ENCODE measurements at places on chromosomes 6 and 20. TPM values are rescaled to one million over a fixed set of nuclear protein-coding genes. Genes with fewer than 3 reads are reported as not detected.

Gene ANKEF1
- 1.3 TPM for polyA plus RNA-seq

Gene CDH22
- 0.44 TPM for polyA plus RNA-seq

Gene ZSWIM1
- 7.3 TPM for polyA plus RNA-seq

Gene MYLK2
- 27.0 TPM for polyA plus RNA-seq

Gene LBP
- not detected for polyA plus RNA-seq

DNA sequence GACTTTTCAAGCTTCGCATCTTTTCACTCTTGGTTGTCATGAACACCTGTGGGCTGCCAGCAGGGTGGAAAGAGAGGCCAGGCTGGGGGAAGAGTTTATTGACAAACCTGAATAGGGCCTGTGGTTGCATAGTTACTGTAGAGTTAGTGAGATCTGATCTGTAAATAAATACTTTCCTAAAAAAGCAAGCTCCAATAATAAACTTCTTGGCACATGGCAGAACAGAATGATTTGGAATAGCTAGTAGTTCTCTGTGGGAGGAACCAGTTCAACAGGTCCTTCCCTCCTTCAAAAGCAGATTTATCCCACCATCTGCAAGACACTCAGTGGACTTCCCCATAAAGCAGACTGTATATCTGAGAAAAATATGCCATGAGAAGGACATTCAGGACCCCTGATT is 445.0 kb downstream of the HACE1 start:
- DNase-seq = no peak

DNA sequence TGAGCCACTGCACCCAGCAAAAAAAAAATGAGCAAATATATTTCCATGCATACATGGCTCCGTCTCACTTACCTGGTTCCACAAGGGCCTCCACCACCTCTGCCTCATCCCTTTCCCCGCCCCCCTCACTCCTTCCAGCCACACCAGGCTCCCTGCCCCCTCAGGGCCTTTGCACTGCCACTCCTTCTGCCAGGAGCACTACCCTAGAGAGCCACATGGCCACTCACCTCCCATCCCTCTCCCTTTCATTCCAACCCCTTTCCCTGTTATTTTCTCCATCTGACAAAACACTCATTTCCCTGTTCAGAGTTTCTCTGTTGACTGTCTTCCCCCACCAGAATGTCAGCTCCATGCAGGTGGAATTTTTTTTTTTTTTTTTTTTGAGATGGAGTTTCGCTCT is 12.8 kb downstream of the SNAI1 start:
- no peak for DNase-seq

DNA sequence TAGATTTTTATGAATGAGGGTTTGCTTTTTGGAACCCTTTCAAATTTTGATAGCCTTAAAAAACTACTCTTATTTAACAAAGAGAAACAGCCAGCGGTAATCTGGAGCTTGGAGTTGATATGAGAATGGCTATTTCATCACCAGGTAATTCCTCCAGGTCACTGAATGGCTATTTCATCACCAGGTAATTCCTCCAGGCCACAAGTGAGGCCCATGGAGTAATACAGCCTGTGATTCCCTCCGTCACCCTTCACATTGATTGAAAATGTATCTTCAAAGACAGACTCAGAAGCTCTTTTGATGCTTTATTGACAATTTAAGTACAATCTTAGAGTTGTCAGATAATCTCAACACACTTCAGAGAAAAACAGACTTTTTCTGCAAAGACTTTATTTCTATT is 73.3 kb upstream of the AGPAT4 start:
- no peak for DNase-seq

DNA sequence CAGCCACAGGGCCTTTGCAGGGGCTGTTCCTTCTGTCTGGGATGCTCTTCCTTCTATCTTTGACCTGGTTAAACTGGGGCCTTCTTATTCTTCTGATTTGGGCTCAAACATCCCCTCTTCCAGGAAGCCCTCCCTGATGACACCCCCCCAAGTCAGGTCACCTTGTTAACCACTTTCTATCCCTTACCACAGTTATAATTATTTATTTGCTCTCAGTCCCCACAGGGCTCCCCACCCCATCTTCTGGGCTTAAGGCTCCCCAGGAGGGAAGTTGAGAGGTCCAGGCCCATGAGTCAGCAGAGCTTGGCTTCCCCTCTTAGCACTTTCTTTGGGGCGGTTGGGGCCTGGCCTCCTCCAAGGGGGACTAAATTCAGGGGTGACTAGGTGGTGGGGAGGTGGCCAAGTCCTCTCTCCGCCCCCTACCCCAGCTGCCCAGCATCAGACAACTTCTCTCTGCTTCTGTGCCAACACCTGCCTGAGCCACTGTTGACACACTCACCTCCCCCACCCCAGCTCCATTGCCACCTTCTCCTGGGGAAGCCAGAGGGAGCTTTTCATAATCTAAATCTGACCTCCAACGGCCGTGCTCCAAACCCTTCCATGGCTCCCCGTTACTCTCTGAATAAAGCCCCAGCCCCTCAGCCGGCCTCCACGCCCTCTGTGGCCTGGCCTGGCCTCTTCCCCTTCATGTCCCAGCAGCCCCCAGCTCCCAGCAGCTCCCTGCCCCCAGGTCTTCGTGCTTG is 70.0 kb downstream of the CEBPB start:
- no peak for DNase-seq

DNA sequence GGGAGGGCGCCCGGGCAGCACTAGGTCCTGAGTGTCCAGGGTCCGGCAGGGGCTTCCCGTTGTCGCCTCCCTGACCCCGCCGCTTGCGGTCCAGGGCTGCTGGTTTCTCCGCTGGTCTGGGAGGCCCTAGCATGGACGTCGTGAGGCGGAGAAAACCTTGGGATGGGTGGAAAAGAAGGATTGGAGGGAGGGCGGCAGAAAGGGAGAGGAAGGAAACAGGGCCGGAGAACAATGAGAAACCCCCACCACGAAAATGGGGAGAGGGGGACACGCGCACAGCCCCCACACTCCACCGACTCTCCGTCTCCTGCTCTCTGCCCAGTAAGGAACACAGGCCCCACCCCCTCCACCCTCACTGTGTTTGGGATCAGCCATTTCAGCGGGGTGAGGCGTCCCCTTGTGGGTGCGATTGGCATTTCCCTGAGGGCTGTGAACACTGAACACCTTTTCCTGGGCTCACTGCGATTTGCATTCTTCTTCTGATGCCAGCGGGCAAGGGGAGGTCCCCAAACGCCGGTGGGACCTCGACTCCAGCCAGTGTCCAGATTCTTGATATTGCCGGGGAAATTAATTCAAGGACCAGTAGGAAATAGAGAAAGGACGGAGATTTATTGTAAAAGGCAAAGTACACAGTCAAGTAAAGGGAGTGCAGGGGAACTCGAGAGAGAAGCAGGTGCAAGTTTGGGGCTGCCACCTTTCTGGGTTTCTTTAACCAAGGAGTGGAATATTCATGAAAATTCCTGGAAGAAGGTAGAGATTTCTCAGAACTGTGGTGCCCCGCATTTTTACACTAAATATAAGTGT is 3.3 kb upstream of the RAET1G start:
- DNase-seq = peak; percentile 67

DNA sequence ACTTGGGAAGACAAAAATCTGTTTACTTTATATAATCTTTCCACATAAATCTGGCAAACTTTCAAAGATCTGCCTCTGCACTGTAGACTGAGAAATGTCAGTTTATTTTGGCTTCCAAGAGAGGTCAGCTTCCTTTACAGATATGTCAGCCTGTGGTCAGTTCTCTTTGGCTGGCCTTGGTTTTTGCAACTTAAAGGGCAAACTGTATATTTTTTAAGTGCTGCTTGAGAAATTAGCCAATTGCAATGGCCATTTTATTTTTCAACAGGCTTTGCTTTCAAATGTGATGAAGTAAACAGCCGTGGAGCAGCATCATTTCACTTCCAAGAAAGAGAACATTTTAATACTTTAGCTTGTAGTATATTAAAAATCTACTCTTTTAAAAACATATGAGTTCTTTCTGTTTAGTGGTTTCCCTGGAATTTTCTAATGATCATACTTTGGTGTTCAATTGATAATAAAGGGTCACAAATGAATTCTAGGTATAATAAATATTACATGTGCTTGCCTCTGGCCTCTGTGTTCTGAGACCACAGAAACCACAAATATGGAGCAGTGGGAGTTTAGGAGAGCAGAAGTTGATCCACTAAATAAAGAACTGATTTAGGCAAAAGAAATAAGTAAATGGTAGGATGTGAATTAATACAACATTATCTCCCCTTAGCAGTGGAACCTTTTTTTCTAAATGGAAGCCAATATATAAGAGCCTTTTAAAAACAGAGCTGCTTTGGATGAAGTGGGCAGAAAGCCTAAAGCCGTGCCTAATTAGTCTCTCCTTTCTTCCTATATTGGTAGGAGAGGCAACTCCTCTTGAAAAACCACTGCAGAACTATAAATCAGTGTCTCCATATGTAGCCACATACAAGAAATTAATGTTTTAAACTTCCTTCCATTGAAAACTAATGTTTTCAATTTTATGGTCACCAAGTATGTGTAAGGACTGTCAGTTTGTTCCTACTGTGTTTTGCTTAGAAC is 16.2 kb downstream of the ADGRB3 start:
- DNase-seq = peak; percentile 30

DNA sequence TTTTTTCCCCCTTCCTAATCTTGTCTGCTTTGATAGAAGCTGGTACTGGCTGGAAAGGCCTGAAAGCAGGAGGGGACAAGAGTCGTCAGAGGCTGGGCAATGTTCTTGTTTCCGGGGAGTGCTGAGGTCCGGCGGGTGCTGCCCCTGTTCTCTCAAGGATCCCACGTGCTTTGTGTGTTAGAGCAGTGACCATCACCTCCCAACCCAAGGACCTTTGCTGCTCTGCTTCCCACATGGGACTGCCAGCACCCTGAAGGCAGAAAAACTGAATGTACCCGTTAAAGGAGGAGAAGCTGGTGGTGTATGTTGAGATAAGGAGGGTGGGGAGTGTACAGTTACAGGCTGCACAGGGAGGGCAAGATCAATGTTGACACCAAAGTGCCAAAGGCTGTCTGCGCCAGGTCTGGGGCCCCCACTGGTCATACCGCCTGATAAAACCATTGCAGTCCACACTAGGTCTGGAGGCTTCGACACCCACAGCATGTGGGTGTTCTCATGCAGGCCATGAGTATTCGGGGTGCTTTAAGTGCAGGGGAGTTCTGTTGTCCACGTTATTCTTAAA is 15.0 kb downstream of the C20orf173 start:
- no peak for DNase-seq

- DNase-seq = no peak
These were observed 34.9 kb upstream of the GCNT2 start for GRCh38 chr6:10486215-10486614.

DNA sequence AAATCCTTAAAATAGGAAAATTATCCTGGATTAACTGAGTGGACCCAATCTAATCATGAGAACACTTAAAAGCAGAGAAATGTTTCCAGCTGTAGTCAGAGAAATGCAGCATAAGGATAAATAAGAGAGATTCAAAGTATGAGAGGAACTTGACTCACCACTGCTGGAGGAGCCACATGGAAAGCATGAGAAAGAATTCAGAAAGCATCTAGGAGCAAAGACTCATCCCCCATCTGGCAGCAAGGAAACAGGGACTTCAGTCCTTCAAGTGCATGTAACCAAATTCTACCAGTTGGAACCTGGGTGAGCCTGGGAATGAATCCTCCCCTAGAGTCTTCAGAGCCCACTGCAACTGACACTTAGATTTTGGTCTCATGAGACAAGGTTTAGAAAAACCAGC is 33.7 kb downstream of the RNF146 start:
- DNase-seq = peak; percentile 19

DNA sequence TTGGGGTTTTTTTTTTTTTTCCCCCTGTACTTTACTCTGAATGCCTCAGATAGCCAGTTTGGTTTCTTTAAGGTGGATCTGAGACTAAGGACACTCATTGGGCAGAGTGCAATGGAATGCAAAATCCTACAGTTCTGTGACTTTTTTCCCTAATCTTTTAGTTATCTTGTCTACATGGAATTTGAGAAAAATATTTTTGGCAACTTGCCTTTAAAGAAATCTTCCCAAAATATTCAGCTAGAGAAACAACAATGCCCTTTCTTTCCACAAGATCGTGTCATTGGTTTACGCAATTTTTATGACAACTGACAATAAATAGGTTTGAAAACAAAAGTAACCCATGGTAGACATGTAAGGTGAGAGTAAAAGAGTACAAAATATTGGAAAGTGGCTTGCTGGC is 171.7 kb upstream of the LAMP5 start:
- no peak for DNase-seq

GRCh38 chr20:14622796-14623195 is 285.4 kb upstream of the FLRT3 start:
- DNase-seq = peak; percentile 13

DNA sequence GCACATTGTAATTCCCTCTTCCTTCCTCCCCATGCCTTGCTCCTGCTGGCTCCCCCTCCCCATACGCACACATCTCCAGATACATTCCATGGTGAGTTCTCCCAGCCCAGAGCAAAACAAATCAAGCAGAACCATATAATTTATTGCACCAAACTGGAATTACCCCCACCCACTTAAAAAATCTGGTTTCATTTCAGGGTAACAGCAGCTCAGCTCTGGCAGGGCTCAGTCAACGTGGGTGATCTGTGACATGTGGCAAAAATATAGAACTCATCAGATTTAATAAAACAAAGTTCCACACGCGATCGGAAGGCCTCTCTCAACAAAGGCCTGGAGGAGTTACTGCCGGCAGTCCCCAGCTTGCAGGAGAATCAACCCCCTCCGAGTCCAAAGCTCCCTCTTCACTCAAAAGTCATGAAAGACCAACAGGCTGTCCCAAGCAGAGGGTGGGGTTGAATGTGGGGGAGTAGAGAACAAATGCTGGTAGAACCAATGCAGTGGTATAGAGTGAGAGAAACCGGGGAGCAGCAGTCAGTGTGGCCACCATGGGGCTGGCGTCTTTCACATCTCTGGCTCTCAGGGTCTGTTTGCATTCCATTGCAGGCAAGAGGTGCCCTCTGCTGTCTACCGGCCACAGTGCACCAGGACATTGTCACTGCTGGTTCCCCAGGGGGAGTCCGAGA is 323.3 kb upstream of the NT5E start:
- DNase-seq = peak; percentile 64

GRCh38 chr6:137875606-137876005 is 8.5 kb downstream of the TNFAIP3 start:
- DNase-seq = no peak

- DNase-seq = no peak
These were observed 1.6 kb downstream of the TMEM14A start for GRCh38 chr6:52672412-52673025.

GRCh38 chr6:43742285-43742684 is 27.7 kb upstream of the VEGFA start:
- DNase-seq = no peak

DNA sequence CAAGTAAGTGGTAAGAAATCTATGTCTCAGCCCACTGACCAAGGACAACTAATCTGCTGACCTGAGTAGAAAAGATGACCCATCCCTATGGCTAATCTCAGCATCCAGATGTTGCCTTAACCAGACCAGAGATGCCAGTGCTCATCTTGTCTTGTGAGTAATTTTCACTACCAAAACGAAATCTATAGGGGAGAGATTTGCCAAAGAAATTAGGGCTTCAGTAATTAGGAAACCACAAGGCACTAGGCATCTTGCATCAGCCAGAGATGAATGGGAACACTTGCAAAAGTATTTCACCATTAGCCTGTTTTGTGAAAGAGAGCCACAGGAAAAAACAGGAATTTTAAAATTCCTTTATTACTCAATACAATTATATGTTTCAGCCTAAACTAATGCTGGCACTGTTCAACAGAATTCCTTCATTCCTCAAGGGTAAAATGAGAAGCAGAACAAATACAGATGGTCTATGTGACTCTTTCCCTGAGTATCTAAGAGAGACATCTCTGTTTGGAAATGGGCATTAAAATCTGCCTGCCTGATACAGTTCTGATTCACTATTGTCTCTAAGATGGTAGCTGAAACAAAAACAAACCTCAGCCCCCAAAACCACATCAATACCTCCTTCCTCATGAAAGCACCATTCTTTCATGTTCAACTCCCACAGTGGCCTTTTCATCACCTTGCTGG is 87.8 kb downstream of the GMDS start:
- DNase-seq = peak; percentile 27

GRCh38 chr6:166029506-166029905 is 138.1 kb downstream of the TBXT start:
- no peak for DNase-seq
